ENCODE measurements at places on chromosomes 16 and 17.

DNA sequence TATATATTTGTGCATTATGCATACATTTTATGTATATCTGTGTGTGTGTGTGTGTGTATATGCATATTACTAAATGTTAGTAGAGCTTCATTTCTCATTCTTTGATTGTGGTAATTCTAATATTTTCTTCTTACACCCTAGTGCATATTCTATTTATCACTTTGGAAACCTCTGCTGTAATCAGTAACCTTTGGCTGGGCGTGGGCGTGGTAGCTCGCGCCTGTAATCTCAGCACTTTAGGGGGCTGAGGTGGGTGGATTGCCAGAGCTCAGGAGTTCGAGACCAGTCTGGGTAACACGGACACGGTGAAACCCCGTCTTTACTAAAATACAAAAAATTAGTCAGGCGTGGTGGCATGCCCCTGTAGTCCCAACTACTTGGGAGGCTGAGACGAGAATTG lies 26.9 kb downstream of the CPSF4L start:
- no peak for DNase-seq

- no peak for DNase-seq
Measured at GRCh38 chr16:88962478-88963152, 14.4 kb downstream of the CBFA2T3 start.

- DNase-seq = no peak
Measured at GRCh38 chr16:8087597-8088289, 502.6 kb downstream of the TMEM114 start.

- DNase-seq = no peak
Measured at GRCh38 chr16:78762222-78762621, 662.8 kb downstream of the WWOX start.

DNA sequence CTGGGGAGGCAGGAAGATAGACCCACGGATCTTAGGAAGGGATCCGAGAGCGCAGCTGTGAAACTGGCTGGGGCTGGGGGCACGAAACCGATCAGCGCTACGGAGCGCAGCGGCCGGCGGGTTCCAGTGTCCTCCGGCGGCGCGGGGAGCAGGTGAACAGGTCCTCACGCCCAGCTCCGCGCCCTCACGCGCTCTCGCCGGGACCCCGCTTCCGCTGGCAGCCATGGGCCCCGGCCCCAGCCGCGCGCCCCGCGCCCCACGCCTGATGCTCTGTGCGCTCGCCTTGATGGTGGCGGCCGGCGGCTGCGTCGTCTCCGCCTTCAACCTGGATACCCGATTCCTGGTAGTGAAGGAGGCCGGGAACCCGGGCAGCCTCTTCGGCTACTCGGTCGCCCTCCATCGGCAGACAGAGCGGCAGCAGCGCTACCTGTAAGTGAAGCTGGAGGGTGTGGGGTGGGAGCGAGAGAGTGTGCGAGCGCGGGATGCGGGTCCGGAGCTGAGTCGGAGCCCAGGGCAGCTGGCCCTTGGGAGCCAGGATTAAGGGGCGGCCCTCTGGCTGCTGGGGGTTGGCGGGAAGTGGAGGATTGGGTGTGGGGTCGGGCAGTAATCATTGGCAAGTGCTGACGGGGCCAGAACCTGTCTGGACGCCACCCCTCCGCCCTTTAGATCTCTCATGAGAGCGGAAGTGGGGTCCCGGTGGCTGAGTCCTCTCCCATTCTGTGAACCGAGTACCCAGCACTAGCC lies 479 bp downstream of the ITGA3 start:
- peak; percentile 52 for DNase-seq

DNA sequence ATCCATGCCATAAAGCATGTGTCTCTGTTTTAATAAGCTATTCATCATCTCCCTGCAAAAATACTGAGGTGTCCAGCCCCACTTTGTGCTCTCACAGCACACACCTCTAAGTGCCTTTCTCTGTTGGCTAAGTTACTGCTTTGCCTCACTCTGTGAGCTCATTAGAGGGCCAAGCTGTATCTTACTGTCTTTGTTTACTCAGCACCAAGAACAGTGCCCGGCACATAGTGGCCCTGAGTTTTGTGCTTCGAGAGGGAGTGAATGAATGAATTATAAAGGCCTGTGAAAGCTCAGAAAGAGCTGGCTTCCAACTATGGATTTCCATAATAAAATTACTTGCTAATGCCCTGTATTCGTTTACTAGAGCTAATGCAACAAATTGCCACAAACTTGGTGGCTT lies 50.2 kb upstream of the NOG start:
- no peak for DNase-seq

All from fibroblast of skin of scalp (primary cell).